Endodermal cell (in vitro differentiated cells): ENCODE measurements at places on chromosomes 3 and 15.

GRCh38 chr3:189512821-189513220 lies 118.4 kb upstream of the TP63 start:
- DNase-seq = no peak

GRCh38 chr15:80606511-80607071 lies 88.5 kb upstream of the ABHD17C start:
- DNase-seq = no peak

DNA sequence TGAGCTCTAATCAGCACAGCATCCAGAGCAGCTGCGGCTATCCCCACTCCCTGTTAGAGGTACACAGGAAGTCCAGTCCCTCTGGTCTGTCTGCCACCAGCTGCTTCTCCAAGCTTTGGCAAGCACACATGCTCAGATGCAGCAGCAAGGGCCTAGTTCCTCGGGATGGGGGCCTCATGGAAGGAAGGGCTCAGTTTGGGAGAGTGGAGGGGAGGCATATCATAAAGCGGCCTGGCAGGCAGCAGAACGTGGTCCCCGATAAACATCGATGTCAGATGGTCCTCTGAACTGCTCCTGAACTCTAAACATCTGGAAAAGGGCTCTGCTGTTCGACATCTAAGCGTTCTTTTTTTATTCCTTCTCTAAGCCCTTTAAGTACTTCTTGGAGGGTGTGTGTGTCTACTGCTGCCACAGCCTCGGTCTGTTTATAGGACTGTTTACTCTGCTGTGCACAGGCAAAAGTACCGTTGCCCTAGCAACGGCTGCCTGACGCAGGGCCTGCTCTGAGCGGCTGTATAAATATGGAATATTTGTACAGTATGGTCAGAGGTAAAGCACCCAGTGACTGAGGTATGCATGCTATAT lies 74.6 kb downstream of the PRICKLE2 start:
- DNase-seq = no peak

GRCh38 chr3:96860882-96861281 lies 46.5 kb downstream of the EPHA6 start:
- no peak for DNase-seq

DNA sequence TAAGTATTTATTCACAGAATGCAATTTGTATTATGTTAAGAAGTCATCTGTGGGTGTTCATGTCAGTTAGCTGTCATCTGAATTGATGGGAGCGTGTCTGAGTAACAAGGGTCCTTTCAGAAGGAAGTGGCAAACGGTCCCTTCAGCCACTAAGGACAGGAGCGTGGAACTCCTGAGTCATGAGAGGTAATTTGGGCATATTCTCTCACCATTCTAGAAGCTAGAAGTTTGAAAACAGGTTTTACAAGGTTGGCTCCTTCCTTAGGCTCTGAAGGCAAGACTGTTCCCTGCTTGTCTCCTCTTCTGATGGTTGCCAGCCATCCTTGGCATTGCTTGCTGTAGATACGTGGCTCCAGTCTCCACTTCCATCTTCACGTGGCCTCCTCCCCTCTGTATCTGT lies 19.7 kb downstream of the ABHD2 start:
- no peak for DNase-seq

GRCh38 chr3:94423578-94423977 lies 360.7 kb downstream of the NSUN3 start:
- no peak for DNase-seq

DNA sequence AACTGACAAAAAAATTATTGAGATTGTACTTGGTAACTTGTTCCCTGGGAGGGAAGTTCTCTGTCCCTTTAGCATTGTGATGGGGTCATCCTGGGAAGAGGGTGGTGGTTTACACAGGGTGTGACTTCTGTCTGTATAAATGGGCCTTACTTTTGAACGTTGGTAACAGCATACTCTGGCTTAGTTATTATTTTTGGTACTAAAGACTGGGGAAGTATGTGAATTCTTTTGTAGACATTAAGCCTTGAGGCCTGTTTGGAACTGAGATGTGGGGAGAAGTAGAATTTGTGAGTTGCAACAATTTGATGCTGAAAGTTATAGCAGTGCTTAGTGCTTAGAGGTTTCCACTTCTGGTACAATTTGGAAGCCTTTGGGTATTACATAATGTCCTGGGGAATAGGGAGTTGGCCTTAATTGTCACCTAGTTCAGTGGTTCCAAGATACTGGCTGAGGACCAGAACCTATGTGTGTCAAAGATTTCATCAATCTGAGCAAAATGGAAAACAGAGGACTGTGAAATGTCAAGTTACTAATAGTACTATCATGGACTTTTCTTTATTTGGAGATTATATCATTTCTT lies 15.9 kb downstream of the TLNRD1 start:
- DNase-seq = no peak

DNA sequence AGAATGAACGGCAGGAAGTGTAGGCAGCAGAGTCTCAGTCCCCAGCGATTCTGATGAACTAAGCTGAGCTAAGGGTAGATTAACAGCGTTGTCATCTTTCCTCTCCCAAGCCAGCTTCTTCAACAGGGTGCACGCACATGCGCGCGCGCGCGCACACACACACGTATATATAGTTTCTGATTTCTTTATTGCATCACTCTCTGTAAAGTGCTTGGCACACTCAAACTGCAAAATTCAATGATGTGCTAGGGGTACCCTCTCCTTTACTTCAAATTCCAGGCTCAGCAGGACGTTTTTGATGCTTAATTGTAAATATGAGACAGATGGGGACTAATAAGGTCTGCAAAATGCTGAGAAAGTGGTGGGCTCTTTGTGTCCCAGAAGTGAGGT lies 26.1 kb upstream of the VPS8 start:
- DNase-seq = no peak

DNA sequence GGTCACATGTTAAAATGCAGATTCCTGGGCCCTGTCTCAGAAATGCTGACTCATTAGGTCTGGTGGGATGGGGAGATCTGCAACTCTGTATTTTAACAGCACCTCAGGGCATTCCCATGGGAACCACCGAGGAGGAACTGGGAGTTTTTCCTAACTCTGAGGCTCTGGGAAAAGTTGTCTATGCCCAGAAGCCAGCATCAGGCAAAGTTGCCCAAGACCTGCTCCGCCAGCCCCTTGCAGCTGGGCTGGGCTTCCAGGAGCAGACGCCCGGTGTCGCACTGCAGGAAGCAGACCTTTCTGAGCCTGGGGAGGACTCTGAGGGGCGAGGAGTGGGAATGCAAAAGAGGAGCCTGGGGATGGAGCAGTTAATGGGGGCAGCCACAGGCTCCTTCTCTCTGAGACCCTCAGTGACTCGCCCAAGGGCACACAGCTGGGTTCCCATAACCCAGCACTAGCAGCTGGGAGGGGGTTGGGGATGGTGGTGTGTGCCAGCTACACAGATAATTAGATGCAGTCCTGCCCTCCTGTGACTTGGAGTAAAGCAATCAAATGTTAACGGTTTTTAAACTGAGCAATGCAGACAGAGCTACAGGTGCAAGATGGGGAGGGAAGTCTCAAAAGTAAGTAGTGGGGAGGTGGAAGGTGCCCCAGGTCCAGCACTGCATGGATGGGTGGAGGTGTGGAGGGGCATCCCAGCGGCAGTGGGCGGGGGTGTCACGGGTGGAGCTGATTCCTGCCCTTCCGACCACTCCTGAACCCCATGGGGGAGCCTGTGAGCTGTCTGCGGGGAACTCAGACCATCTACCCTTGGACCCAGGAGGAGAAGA lies 100.4 kb downstream of the LSM3 start:
- peak; percentile 82 for DNase-seq

- DNase-seq = peak; percentile 86
These were observed 4.6 kb upstream of the SIN3A start for GRCh38 chr15:75455982-75456531.

GRCh38 chr3:159996018-159996417 lies 7.4 kb downstream of the IL12A start:
- no peak for DNase-seq

DNA sequence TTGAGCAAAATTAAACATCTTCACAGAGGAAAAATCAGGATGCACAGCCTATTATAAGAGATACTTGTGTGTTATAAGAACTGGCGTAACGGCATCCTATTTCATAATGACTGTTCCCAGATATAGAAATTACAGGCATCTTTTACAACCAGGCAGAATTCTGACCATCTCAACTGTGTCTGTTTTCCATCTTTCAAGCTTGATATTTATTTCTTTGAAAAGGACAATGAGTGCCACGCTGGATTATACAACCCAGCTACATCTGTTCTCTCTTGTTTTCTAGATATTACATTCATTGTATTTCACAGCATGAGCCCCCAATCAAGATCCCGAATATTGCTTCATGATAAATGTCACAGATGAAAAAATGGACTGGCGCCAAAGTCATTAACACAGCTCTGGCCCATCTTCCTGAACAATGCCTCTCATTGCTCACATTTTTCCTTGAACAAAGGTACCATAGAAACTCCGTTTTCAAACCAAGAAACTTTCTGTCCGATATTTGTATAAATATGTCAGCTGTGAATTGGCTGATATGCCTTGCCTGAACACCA lies 420.6 kb downstream of the TBL1XR1 start:
- no peak for DNase-seq

DNA sequence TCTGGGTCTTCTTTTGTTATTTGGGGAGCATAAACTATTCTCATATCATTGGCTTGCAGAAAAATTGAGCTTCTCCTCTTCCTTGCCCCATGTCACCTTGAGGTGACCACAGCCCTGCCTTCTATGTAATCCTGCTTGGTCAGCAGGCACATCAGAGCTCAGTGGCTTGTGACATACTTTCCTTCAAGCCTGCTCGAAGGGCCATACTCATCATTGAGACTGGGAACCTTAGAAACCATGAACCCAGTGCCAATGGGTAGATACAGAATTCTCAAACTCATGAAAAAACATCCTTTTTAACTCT lies 3.7 kb upstream of the CCR2 start:
- no peak for DNase-seq

DNA sequence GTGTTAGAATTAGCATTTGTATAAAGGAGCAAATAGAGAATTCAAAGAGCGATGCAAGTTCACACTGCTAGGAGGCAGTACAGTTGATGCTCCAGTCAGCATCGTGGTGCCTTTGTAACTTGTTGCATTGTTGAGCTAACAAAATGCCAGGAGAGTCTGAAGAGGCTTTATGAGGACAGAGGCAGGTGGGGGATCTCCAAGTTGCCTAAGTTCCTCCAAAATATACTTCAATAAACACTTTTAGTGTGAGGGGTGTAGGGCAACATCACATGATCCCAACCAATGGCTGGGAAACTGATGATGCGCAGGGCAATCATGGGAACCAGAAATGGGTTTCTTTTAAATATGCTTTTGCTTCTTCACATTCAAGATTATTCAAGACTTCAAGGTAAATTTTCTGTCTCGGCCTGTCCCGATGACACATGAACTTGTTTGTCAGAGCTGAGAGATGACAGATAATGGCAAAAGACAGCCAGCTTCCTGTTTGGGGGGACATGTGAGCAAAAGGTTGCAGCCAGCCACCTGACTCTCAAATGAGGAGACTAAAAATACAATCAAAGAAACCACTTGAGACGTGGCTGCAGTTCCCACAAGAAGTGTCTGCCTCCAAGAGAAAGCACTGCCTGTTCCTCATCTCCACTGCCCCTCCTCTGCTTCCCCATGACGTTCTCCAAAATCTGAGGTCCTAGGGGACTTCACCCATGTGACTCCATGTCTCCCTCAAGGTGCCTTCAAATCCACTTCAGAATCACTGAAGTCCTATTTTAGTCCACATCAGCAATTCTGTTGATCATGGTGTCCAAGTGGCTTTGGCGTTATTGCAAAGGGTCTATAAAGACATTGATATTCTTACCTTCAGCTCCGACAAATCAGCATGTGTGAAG lies 39.3 kb downstream of the KLHL6 start:
- no peak for DNase-seq

GRCh38 chr3:184812662-184813042 lies 686 bp downstream of the VPS8 start:
- DNase-seq = peak; percentile 65

GRCh38 chr3:12963922-12964701 lies 109.1 kb downstream of the IQSEC1 start:
- DNase-seq = no peak

DNA sequence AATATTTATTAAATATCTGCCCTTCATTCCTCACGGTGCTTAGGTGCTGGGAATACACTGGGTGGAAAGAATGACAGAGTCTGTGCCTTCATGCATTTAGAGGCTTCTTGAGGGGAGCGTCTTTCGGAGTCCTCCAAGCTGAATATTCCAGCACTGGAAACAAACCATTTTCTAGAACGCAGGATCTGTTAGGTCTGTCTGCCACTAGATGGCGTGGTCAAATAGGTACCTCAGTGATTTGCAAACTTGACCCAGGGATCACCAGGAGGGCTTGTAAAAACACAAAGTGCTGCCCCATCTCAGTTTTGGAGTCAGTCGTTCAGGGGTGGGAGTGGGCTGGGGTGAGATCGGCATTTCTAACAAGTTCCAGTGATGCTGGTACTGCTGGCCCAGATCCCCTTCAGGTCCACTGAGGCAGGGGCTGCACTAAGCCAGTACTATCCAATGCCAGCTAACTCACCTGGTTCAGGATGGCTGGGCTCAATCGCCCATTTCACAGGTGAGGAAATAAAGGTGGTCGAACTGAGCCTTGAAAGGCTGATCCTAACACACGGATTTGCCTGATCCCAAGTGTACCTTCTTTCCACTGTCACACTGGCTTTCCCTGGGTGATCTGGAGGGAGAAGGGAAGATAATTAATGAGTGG lies 14.8 kb downstream of the ARNT2 start:
- peak; percentile 72 for DNase-seq

- DNase-seq = peak; percentile 67
These were observed 74.1 kb upstream of the MITF start for GRCh38 chr3:69665026-69665737.

DNA sequence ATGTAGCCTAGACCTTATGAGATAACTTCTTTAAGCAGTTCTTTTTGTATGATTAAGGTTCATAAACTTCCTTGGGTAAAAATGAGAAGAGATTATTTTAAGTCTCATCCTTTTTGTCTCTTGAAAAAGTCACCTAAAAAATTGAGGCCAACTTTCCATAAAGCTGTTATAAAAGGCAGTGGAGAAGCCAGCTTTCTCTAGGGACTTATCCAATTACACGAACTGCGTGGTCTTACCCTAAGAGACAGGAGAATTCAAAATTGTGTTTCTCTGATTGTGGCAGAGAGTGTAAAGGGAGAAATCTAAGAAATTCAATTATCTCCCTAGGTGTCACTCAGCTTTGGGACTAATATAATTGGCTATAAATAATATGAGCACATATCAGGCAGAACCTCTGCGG lies 262.0 kb downstream of the SHOX2 start:
- DNase-seq = no peak
